Cerebellar cortex (tissue), 1 donor: ENCODE measurements at places on chromosomes 6 and 20.

GRCh38 chr20:34920055-34920454 lies 35.6 kb downstream of the GSS start:
- DNase-seq = no peak

- DNase-seq = no peak
Observed at GRCh38 chr20:23095499-23095898, 9.4 kb upstream of the CD93 start.

DNA sequence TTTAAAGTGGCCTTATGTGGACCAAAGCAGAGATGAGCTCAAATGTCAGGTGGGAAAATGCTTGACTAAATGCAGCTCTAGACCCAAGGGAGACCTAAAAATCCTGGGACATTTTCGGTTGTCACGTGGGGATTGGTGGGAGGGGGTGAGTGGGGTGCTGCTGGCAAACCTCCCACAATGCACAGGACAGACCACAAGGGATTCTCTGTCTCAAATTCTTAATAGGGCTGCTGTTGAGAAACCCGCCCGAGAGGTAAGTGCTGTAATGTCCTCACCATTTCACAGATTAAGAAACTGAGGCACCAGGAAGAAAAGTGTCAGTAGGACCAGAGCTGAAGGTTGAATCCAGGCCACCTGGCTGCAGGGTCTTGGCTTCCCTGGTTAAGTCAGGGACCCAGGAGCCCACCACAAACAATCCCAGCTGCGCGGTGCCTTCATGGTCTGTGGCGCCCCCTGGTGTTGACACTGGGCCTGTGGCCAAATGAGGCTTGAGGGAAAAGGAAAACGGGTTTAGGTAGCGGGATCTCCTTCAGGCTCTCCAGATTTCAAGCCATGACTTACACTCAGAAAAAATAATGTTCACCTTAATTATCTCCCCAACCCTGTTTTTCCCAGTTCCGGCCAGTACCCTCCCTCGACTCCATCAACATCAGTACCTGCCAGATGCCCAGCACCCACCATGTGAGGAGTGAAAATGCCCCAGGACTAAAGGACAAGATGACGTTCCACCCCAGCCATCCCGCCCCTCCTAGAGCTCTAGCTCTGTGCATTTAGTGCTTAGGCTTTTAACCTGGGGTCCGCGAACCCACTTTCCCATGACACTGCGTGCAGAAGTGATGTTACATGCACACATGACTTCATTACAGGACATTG lies 7.2 kb downstream of the HLA-G start:
- peak; percentile 18 for DNase-seq

DNA sequence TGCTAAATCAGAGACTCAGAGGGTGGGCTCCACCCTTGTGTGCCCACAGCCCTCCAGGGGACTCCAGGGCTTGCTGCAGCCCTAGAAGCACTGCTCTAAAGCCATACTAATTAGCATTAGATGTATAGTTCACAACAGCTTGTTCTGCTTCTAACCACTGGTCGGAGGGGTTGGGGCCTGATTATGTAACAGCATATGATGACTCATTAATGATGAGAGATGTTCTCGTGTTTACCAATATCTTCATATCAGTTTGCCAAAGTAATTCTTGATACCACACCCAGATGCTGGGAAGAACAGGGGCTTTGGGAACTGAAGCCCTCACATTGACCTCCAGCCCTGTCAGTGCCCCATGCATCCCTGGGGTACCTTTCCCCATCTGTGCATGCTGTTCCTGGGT lies 104.1 kb upstream of the FOXA2 start:
- DNase-seq = no peak

- DNase-seq = no peak
Observed at GRCh38 chr6:167658106-167658505, 168.6 kb upstream of the AFDN start.
